ENCODE measurements at places on chromosomes 1 and 21.

GRCh38 chr1:204937901-204938300, 67.2 kb downstream of the NFASC start:
- no peak for DNase-seq

GRCh38 chr1:178310685-178311105, 186.1 kb downstream of the CLEC20A start:
- DNase-seq, result peak; percentile 44

GRCh38 chr1:111513410-111514020, 10.1 kb upstream of the ADORA3 start:
- no peak for DNase-seq

- no peak for DNase-seq
Measured at GRCh38 chr1:183403498-183403897, 14.7 kb downstream of the NMNAT2 start.

DNA sequence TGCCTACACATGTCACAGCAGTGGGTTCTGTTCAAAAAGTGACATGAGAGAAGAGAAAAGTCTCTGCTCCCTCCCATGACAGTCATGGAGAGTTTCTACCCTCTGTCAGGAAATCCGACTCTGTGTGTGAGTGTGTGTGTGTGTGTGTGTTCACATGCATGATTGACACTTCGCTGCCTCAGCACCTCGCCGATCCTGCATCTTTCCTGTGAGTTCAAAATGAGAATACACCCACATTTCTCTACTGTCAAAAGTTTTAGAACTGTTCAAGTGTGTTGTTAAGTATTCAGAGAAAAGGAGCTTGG, 46.2 kb upstream of the COX20 start:
- no peak for DNase-seq
